Ovary (tissue), 10 donors: ENCODE measurements at places on chromosomes 7 and 10. TPM values are rescaled to one million over a fixed set of nuclear protein-coding genes. Genes with fewer than 3 reads are reported as not detected.

GRCh38 chr10:112370424-112370819, 3.5 kb upstream of the ACSL5 start:
- DNase-seq: no peak

DNA sequence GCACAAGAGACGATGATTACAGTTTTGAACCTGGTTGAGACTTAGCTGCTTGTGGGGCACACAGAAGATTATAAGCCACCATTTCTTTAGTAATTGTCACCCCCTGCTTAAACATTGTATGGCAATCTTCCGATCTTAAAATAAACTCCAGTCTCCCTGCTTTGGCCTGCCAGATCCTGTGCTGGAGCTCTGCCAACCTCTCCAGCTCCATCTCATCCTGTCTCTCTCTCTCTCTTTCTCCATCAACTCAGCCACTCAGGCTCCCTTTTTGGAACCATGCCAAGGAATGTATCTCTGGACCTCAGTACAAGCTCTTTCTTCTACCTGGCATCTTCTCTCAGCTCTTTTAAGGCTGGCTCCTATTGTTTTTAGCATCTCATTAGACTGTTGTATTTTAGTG, 1053.2 kb downstream of the REEP3 start:
- DNase-seq: no peak

TCERG1L gene
- 8.0 TPM for total RNA-seq

UTF1 gene
- 6.3 TPM for total RNA-seq

DNA sequence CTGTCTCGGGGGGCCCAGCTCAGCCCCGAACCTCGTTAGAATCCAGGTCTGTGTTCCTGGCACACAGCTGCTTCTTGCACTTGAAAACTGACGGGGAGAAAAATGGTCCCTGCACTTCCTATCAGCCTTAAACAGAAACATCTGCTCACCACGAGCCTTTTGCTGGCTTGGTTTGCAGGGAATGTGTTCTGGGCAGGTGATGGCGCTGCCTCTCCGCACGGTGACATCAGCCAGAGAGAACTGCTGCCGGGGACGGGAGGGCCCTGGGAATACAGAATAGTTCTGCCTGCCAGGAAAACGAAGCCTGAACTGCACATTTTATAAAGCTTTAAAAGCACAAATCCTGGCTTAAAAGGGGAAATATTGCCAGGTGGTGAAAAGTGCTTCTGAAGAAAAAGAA, 622.5 kb downstream of the TYW1 start:
- DNase-seq: peak; percentile 14

DNA sequence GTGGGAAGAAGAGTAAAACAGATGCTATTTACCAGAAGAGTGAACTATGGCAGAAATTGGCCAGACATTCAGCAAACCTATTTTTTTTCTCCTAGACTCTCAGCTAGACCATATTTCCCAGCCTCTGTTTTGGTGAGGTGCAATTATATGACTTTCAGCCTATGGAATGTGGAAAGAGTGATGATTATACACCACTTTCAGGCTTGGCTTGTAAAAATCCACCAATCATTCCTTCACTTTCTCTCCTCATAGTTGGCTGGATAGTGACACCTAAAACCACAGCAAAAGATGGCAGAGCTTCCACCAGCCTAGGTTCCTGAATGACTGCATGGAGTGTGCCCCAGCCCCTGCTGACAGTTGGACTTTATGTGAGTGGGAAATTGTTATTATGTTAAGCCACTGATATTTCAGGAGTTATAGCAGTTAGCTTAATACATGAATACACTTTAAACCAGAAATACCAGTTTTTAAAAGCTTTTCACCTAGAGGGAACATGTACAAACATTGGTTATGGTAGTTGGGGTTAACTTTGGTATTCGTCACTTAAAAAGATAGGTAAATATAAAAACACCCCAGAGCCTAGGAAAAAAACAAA, 19.1 kb upstream of the TNKS2 start:
- no peak for DNase-seq

- DNase-seq: no peak
These were observed 1.1 kb downstream of the LIPM start for GRCh38 chr10:88803641-88804040.

GRCh38 chr10:100734295-100735086, 10.9 kb upstream of the PAX2 start:
- no peak for DNase-seq

GRCh38 chr10:43323245-43323644, 48.2 kb upstream of the FXYD4 start:
- DNase-seq: no peak
